ENCODE measurements at places on chromosomes 5 and 9.

DNA sequence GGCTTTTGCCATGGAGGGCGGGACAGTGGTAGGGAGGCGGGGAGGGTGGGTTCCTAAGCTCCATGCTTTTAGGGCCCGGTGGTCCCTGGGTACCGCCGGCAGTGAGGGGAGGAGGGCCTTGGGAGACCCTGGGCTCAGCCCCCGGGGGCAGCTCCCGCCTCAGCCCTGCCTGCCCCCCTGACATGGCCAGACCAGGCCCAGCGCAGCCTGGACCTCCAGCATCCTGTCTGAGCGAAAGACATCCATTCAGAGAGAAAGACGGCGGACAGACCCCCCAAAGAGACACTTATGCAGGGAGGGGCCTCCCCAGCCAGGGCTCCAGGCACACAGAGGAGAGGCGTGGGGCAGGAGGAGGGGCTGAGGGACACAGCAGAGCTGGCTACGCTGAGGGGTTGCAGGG lies 45.3 kb downstream of the KCNT1 start:
- DNase-seq: no peak

DNA sequence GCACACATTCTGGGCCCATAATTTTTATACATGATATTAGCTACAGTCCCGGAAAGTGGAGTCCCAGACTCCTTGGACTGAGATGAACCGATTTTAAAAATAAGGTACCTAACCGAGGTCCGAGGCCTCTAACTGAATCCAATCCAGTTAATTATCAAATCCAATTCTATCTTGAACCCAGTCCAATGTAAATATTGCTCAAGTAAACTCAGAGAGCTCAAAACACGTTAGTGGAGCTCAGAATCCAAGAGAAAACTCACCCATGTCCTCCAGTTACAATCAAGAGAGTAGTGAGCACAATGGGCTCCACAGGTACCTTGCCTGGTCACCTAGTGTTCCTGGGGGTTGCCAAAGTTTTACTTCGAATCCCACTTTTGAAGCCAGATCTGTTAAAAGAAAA lies 37.9 kb upstream of the DIRAS2 start:
- no peak for DNase-seq

DNA sequence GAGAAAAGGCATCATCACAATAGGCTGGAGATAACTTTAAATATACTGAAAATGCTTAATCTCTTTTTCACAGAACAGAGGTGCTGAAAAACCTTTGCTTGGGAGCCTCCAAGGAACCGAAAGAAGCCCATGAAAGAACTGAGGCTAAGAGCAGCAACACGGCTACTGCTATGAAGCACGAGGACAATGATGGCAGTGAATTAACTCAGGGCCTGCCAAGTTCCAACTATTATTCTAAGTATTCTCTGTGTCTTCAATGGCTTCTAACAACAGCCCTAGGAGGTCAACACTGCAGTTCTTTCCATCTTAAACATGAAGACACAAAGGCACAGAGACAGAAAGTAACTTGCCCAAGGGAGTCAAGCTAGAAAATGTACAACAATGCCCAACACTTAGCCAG lies 293.0 kb upstream of the DAP start:
- DNase-seq: no peak

DNA sequence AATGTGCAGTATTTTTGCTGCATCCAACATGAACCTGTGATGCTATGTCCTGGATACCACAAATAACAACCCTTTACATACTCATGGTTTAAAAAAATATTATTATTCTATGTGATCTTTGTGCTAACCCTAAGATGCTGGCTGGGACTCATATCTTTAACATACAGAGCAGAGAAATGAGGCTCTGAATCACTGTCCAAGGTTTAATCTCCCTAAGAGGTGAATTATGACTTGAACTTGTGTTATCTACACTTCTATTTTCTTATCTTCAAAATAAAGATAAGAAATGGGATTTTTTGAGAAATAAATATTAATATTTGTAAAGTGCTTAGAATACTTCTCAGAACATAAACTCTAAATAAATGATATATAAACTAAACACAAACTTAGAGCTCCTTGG lies 68.8 kb upstream of the GRIA1 start:
- DNase-seq: no peak

DNA sequence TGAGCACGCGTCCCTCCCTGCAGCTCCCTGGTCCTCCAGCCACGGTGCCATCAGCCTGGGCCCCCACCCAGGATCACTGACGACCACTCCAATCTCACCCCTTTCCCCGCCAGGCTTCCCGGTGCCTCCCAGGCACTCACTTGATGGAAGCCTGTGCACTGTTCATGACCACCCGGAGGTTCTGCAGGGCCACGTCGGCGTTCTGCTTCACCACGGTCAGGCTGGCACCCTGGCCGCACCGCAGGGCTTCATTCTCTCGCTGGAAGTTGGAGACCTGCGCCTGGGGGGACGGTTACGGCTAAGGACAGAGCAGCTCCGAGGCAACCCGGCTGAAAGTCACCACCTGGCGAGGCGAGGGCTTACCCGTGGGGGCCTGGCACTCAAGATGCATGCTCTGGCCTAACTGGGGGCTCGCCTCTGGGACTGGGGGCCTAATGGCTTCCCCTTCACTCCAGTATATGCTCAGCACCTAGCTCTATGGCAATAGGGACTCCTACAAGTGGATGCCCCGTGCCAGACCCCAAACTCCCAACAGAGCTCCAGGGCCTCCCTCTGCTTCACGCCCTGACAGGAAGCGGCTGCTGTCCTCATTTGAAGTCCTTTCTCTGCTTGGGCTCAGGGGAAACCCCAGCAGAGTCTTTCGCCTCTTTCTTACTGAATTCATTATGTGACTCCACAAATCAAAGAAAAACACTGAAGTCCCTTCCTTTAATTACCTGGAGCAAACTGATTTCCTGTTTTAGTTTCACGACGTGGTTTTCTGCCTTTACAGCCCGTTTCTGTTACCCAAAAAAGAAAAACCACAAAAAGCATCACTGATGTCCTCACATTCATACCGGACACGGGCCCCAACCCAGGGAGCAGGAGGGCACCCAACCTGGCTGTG lies 4.2 kb upstream of the SNAPC4 start:
- peak; percentile 54 for DNase-seq

GRCh38 chr5:67003685-67003934 lies 193.0 kb downstream of the CD180 start:
- no peak for DNase-seq

GRCh38 chr5:66440202-66440680 lies 156.0 kb upstream of the MAST4 start:
- DNase-seq: peak; percentile 37

- DNase-seq: no peak
Observed at GRCh38 chr5:21121213-21121612, 1133.2 kb upstream of the CDH18 start.

- DNase-seq: no peak
Observed at GRCh38 chr9:104838958-104839357, 75.0 kb downstream of the NIPSNAP3B start.

GRCh38 chr5:73201547-73202513 lies 28.8 kb downstream of the TMEM174 start:
- DNase-seq: peak; percentile 61

- DNase-seq: no peak
Observed at GRCh38 chr5:81837667-81838306, 86.9 kb upstream of the SSBP2 start.

GRCh38 chr5:22053195-22053594 lies 799.9 kb downstream of the CDH12 start:
- no peak for DNase-seq

DNA sequence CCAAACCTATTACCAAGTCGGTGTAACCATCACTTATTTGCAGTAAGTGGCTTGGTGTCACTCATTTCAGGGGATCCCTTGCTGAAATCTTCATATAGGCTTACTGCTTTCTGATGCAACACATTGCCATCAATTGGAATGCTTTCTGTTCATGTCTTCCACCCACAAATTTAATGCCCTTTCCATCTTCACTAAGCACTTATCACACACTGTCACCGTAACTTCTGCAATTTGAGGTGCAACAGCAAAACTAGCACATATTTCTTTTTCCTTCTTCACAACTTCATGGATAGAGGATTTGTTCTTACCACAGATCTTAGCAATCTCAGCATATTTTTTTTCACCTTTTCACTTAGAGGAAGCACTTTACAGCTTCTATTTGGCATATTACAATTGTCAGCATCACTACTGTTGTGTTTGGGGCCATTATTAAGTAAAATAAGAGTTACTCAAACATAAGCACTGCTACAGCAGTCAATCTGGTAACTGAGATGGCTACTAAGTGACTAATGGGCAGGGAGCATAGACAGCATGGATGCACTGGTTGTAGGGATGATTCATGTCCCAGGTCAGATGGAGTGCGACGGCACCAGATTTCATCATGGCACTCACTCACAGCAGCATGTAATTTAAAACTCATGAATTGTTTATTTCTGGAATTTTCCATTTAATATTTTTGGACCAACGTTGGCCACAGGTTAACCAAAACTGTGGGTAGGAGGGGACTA lies 70.1 kb downstream of the PIP5K1B start:
- no peak for DNase-seq

- DNase-seq: peak; percentile 69
Observed at GRCh38 chr9:21031091-21031807, at the start of gene HACD4. HACD4 (minus strand) TSS chr9:21031640; CDS start chr9:21031590, 50 bp downstream.

DNA sequence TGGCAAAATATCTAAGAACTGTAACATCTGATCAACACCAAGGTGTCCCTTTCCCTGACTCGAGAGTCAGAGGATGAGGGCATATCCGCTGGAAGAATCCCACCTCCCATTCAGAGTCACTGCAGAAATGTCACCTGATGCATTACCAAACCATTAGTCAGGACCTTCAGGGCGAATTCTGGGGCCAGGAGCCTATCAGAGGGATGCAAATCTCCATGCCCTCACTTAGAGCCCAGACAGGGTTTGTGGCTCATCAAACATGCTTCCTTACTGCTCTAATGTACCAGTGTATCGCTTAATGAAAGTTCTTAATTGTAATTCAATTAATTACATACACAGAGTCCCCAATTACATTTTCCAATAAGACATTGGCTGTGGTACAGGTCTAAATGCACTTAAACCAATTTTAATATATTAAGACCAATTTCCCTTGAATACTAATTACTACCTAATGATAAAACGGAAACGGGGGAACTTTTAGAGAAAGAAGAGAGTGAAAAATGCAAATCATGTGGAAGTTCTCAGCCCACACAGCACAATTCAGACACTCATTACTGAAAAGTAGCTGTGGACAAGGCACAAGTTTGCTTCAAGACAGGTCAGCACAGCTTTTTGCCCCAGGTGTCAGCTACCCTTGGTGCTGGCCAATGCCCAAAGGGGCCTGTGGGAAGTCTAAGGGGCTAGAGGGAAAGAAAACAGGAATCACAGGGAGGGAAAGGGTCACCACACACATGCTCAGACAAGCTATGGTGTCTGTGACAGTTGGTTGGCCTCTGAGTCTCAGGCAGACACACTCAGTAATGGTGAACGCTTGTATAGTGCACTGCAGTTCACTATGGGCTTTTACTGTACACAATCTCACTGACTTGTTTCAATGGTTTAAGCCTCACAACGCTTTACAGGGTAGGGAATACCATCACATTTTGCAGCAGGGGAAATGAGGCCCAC lies 211.6 kb downstream of the MAPKAP1 start:
- DNase-seq: no peak

- DNase-seq: no peak
Observed at GRCh38 chr5:170238456-170239196, 5.8 kb downstream of the C5orf58 start.

DNA sequence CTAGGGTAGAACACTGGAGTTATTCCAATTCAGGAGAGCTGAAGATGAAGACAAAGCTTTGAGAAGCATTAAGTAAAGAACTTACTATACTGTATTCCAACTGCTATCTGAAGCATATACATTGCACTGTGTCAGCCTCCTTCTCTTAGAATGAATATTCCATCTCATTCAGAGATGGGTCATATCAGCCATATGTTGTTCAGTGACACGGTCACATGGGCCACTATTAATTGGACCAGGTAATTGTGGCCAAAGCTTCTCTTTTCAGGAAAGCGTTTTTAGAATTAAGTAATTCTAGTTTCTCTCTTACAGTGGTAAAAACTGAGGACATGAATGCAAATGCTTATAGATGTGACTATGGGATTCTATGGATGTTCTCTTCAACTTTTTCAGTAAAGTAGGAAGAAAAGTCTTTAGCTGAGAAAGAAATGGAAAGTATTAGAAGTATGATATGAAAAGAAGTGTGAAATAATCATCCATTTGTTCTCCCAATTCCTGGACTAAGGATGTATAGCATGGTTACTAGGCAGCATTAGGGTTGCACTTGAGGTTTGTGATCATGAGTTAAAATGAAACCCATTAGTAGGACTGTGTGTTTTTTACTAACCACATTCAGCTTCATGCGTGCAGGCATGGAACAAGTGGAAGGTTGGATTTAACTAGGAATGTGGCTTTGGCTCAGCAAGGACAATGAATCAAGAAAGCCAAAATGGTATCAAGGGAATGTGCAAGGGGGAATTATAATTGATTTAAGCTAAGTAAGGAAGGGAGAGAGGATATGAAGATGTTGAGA lies 40.9 kb downstream of the CETN3 start:
- no peak for DNase-seq

DNA sequence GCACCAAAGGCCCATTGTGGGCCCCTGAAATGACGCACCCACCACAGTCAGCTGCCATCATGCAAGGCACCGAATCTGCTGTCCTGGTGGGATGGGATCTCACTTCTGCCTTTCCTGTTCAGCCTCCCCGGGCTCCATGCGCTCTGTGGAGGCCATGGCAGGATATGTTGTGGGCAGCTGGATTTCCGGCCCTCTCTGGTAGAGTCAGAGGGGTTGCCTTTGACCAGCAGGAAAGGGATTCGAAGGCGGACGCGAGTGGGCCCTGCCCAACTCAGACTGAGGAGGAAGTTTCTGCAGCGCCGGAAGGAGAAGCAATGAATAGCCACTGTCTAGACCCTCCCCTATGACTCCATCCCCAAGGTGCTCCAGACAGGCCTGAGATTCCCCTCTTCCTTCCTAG lies 35.5 kb downstream of the GADD45G start:
- no peak for DNase-seq

DNA sequence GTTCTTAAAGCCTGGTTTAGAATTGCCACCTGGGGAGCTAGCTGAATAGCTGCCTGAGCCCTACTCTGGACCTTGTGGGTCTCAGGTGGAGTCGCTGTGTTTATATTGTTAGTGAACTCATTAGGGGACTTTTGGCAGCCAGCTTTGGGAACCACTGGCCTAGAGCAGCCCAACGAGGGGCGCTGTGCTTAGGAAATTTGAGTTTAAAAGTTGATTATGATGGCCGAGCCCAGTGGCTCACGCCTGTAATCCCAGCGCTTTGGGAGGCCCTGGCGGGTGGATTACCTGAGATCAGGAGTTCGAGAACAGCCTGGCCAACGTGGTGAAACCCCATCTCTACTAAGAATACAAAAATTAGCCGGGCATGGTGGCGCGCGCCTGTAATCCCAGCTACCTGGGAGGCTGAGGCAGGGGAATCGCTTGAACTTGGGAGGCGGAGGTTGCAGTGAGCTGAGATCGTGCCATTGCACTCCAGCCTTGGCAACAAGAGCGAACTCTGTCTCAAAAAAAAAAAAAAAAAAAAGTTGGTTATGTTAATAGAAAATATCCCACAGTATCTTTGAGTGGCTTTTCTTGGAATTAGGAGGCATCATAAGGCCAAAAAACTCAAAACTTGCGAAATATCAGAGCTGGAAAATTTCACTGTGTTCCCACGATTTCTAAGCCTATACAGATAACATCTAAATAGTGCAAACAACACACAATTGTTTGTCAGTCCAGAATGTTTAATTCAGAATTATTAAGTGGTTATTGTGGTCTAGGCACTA lies 809 bp downstream of the MCCC2 start:
- no peak for DNase-seq

- no peak for DNase-seq
Observed at GRCh38 chr5:72363166-72363802, 43.1 kb downstream of the PTCD2 start.
